Epithelial cell of proximal tubule (primary cell): ENCODE measurements at places on chromosomes 12 and 14. TPM values are rescaled to one million over a fixed set of nuclear protein-coding genes. Genes with fewer than 3 reads are reported as not detected.

The MSI1 gene
- 5.4 and 25.8 TPM in 2 replicates for total RNA-seq

The YARS2 gene
- total RNA-seq = 37.5 and 65.4 TPM in 2 replicates

The GALNT9 gene
- not detected in 2 replicates for total RNA-seq

DNA sequence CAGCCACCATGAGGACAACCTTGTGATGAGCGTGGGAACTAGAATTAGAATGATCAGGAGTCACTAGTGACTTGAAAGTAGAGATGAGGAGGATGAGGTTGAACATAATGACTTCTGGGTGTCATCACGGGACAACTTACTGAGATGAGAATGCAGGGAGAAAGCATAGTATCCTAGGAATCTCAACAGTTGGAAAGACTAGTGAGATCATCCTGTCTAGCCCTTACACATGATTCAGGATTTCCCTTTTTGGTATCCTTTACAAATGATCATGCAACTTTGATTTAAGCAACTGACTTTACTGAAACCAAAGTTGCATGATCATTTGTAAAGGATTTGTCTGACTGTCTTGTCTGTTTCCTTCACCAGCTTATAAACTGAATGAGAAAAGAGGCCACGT, 51.8 kb upstream of the HIF1A start:
- no peak for DNase-seq

DNA sequence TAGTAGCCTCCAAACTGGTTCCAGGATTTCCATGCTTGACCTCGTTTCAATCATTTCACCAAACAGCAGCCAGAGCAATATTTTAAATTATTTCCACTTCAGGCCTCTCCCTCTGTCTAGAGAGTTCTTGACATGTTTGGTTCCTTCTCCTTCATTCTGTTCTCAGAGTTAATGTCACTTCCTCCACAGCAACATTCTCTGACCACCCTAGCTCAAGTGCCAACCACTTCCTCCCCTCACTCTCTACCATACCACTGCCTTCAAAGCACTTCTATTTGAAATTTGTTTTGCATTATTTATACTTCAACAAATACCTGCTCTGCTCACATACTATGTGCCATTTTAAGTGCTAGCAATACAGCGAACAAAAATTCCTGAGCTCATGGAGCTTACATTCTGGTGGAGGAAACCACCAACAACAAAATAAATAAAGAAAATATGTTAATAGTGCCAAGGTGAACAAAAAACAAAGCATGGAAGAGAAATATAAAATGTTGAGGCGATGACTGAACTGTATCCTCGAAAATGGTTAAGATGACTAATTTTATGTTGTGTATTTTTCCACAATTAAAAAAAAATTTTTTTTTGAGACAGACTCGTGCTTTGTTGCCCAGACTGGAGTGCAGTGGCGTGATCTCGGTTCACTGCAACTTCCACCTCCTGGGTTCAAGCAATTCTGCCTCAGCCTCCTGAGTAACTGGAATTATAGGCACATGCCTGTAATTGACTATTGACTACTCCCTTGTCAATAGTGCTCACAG, 17.3 kb downstream of the BAZ1A start:
- DNase-seq = no peak

DNA sequence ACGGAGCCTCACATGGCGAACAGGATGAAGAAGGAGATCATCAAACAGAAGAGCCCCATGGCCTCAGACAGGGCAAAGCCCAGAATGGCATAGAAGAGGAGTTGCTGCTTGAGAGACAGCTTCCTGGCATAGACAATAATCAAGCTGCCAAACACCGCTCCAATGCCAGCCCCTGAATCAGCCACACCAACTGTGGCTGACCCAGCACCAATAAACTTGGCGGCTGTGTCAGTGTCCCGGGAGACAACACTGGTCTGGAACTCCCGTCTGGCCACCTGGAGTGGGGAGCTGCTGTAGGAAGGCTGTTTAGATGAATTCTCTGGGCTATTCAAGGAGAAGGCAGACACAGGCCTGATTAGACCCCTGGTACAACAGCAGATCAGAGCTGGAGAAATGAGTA, 100.1 kb downstream of the HEATR5A start:
- DNase-seq = no peak

DNA sequence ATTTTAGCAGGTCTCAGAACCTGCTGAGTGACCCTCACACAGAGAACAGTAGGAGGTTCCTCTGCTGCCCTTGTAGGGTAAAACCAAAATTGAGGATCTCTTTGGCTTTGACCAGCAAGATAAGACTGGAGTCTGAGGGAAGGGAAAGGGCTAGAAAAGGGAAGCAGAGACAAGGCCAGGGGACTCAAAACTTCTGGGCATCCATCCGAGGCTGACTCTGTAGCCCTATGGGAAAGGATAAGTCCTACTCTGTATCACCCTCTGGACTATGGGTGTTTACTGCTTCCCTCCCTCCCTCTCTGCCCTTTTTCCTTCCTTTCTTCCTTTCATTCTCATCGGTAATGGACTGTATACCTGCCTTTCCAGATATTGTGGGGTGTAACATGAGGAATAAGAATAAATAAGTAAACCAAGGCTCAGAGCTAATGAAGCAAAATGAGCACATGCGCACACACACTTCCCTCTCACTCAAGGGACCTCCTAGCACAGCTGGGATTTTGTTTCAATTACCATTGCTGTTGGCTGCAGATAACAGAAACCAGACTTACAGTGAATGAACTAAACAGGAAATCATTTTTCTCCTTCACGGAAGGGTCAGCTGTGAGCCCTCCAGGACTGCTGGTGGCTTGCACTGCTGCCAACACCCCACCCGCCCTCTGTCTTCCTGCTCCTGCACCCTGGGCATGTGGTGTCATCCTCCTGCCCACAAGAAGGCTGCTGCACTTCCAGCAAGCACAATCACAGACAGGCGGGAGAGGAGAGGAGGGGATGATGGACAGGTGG, 404.4 kb upstream of the CCDC196 start:
- DNase-seq = no peak

- DNase-seq = no peak
These were observed 328.2 kb downstream of the RPL10L start for GRCh38 chr14:46323404-46323762.

GRCh38 chr14:101026341-101026740, 122.8 kb upstream of the RTL1 start:
- DNase-seq = no peak

GRCh38 chr14:38790916-38791315, 312.1 kb downstream of the SEC23A start:
- no peak for DNase-seq
